Body of pancreas (tissue), 4 donors: ENCODE measurements at places on chromosomes 3 and 15.

DNA sequence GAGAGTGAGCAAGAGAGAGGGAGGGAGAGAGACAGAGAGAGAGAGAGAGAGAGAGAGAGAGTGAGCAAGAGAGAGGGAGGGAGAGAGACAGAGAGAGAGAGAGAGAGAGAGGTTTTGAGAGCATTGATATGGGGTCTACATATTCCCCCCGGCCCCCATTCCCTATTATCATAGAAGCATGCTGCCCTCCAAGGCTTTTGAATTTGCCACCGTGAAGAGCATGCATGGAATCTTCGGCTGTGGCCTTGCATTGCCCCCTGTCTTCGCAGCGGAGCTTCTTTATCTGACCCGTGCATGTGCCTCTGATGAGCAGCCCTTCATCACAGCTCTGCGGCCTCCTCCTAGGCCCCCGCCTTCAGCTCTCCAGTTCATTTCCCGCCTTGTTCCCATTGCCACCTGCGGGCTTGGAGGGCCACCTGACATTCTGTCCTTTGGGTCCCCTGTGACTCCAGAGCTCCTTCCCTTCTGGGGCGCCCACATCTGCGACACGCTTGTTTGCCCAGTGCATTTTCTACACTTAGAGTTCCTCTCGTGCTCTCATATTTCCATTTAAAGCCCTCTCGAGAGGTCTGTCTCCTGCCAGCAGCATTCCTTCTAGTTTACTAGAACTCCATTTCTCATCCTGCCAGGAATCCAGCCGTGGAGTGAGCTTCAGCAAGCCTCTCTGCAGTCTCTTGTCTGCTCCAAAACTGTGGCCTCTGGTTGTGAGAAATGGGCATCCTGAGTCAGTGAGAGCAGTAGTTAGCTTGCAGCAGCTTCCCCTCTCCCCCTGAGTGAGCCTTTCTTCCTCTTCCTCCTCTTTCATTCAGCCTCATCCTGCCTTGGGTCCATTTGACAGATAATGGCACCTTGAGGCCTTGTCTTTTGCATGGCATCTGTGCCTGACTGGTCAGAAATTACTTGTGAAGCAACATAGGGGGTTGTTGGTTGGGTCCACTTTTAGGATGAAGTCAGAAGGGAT, 25.3 kb downstream of the LPP start:
- H3K4me3 ChIP-seq = no peak overlapping the region
- DNase-seq = no peak
- peaks cover 21% of the 10 kb centered on the region for H3K4me1 ChIP-seq

- DNase-seq = peak; percentile 57
- H3K27ac ChIP-seq = no peak overlapping the region
- H3K4me1 ChIP-seq = no peaks in the 10 kb centered on the region
- H3K36me3 ChIP-seq = no peaks in the 10 kb centered on the region
- no peaks in the 10 kb centered on the region for H3K27me3 ChIP-seq
These were observed 48.5 kb downstream of the ITGA11 start for GRCh38 chr15:68383161-68384074.

- no peaks in the 10 kb centered on the region for H3K36me3 ChIP-seq
- DNase-seq = no peak
- H3K4me1 ChIP-seq = peaks cover 37% of the 10 kb centered on the region
- H3K27ac ChIP-seq = peak overlapping the region; percentile 2
These were observed 695.2 kb downstream of the TUSC7 start for GRCh38 chr3:117404730-117405129.

GRCh38 chr15:27427276-27427675, 456.3 kb downstream of the GABRG3 start:
- H3K27me3 ChIP-seq = no peaks in the 10 kb centered on the region
- no peak overlapping the region for H3K27ac ChIP-seq
- H3K4me3 ChIP-seq = no peak overlapping the region
